ENCODE measurements at places on chromosomes 12 and 14. TPM values are rescaled to one million over a fixed set of nuclear protein-coding genes. Genes with fewer than 3 reads are reported as not detected.

Gene GUCY2C
- total RNA-seq, result not detected

Gene SERPINA6
- total RNA-seq, result not detected

Gene PLEKHD1
- total RNA-seq, result under 0.01 TPM

Gene LYSET
- total RNA-seq, result 11.5 TPM

DNA sequence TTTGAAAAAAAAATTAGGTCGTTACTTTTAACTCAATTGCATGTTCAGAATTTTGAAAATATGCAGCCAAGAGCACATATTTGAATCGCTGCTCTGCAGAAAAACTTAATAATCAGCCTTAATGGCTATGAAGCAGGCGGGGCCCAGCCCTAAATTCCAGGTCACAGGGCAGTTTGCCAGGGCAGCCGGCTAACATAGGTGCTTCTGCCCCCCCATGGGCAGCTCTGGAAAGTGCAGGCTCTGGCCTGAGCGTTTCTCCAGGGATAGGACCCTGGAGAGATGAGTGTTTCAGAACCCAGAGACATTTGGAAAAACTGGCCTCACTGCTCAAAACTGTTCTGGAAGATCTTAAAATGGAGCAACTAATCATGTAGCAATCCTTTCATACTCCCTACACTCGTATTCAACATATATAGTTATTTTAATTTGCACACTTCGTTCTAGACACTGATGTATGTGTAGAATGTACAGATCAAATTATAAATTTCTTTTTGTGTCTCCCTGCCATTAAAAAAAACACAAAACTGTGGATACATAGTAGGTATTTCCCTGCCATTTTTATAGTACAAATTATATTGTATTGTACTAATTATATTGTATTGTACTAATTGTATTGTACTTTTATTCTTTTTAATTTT, 26.0 kb upstream of the PTGR2 start:
- H3K4me1 ChIP-seq, result peaks cover 10% of the 10 kb centered on the region
- H3K4me3 ChIP-seq, result no peak overlapping the region
- no peak overlapping the region for H3K27ac ChIP-seq

Gene DNAAF2
- 10.0 TPM for total RNA-seq

GRCh38 chr14:59511916-59512575, 27.7 kb downstream of the JKAMP start:
- no peak overlapping the region for H3K4me3 ChIP-seq
- H3K27me3 ChIP-seq, result no peaks in the 10 kb centered on the region
- H3K4me1 ChIP-seq, result no peaks in the 10 kb centered on the region

Gene GNB3
- 1.4 TPM for total RNA-seq

Gene SIRT4
- total RNA-seq, result 1.1 TPM

DNA sequence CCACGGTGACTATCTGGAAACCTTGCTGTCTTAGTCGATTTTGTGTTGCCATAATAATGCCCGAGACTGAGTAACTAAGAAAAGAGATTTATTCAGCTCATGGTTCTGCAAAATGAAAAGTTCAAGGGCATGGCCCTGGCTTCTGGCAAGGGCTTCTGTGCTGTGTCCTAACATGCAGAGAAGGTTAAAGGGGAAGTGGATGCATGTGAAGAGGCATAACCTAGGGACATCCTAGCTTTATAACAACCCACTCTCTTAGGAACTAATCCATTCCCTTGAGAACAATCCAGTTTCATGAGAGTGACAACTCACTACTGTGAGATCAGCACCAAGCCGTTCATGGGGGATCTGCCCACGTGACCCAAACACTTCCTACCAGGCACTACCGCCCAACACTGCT, 11.5 kb downstream of the FLVCR2 start:
- no peaks in the 10 kb centered on the region for H3K36me3 ChIP-seq
- no peak overlapping the region for H3K4me3 ChIP-seq
- H3K27me3 ChIP-seq, result no peaks in the 10 kb centered on the region
- no peak overlapping the region for H3K27ac ChIP-seq
- no peak for DNase-seq

DNA sequence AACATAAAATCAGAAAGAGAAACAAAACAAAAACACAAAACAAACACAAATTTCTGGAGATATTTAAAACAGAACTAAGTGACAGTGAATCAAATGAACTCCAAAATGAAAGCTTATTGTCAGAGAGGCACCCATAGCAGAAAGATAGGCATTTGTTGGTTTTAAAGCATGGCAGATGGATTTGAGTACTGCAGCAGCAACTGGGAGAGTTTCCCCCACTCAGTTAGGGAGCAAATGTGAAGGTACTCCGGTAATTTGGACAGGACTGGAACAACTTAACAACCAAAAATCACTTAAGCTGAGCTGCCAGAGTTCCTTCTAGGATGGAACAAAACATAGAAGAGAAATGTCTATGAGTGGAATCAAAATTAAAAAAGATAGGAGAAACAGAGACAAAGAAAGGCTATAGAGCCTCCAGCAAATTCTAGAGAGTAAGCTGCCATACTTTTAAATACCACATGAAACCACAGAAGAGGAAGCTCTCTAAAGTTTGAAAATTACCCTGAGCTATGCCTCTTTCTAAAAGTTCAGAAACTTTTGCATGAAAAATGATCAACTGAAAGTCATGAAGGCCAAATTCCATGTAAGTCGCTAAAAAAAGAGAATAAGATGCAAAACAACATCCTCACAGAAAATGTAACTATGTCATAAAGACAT, 1248.3 kb upstream of the USP15 start:
- no peaks in the 10 kb centered on the region for H3K27me3 ChIP-seq
- H3K4me3 ChIP-seq, result no peak overlapping the region
- no peaks in the 10 kb centered on the region for H3K36me3 ChIP-seq
- no peak for DNase-seq
- H3K27ac ChIP-seq, result no peak overlapping the region

Gene SLCO1B1
- total RNA-seq, result not detected

- no peaks in the 10 kb centered on the region for H3K4me1 ChIP-seq
- H3K36me3 ChIP-seq, result no peaks in the 10 kb centered on the region
- H3K27me3 ChIP-seq, result peaks cover 30% of the 10 kb centered on the region
- no peak for DNase-seq
- no peak overlapping the region for H3K4me3 ChIP-seq
Measured at GRCh38 chr12:52480073-52480472, 6.5 kb upstream of the KRT6C start.
